GM23338 (cell line): ENCODE measurements at places on chromosomes 7 and 10.
A peak's percentile ranks its signal among the peaks of the same experiment; 100 is the strongest.

DNA sequence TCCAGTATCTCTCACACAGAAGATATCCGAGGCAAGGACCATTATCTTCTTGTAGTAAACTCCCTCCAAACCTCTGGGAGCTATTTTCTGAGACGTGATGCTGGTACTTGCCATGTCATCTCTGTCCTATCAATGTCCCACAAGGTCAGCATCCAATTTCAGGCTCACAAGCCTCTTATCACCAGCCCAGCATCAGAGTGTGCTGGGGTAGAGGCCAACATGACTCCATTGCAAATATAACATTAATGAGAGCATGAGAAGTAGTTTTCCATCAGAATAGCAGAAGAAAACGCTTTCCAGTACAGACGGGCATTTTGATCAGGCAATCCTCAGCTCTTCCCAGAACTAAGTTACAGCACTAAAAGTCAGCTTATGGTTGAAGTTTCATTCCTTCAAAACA, 5.6 kb downstream of the MORN4 start:
- DNase-seq: no peak

DNA sequence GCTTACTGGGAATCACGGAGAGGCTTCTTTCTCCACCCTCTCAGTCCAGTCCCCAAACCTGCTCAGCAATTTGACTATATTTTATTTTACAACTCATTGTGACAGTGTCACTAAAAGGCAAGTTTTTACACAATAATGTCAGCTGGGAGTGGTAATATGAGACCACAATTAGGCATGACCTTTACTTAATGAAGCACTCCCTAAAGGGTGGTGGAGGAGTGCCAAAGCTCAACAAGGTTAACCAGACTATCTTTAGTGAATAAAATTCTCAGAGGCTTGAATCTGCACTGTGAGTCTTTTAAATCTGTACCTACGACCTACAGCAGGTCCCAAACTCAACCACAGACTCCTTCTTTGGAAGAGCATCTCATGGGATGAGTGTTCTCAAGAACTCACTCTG, 215.6 kb downstream of the TAX1BP1 start:
- DNase-seq: no peak

GRCh38 chr10:16386855-16387254, 50.0 kb upstream of the PTER start:
- peak; percentile 66 for DNase-seq

- DNase-seq: peak; percentile 46
These were observed 263.1 kb downstream of the CREB5 start for GRCh38 chr7:28675429-28675828.

- DNase-seq: no peak
These were observed 109.4 kb downstream of the ADARB2 start for GRCh38 chr10:1627945-1628344.

DNA sequence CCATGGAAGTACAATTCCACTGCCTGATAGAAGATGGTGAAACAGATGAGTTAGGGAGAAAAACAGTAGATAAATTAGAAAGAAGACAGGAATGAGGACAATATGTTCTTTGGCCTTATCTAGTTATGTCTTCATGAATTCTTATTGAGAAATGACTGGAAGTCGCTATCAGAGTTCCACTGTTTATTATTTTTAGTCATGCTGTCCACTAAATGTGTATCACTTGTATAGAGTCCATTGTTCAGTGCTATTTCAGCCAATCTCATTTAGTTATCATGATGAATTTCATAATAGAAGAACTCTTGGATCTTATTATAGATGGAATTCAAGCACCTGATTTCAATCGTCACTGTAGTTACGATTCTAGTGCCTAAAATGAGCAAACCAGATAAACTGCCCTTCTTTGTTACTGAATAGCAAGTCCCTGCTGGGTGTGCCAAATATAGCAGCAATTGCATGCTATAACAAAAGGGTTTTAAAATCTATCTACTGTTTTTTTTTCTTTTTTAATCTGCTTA, 177.7 kb upstream of the COL1A2 start:
- no peak for DNase-seq

DNA sequence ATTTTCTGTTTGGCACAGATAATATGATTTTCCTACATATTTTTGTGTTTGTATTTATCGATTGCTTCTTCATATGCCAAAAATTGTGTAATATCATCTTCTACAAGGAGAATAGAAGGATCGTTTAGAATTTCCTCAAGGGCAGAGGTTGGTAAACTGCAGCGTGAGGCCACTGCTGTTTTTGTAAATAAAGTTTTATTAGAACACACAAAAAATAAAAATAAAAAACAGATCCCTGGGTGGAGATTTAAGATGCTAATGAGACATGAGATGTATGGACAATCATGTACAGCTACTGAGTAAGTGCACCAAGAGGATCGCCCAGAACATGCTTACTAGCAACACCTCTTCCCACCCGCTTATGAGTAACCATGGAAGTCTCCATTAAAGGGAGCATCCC, 9.6 kb downstream of the LYZL2 start:
- DNase-seq: no peak

DNA sequence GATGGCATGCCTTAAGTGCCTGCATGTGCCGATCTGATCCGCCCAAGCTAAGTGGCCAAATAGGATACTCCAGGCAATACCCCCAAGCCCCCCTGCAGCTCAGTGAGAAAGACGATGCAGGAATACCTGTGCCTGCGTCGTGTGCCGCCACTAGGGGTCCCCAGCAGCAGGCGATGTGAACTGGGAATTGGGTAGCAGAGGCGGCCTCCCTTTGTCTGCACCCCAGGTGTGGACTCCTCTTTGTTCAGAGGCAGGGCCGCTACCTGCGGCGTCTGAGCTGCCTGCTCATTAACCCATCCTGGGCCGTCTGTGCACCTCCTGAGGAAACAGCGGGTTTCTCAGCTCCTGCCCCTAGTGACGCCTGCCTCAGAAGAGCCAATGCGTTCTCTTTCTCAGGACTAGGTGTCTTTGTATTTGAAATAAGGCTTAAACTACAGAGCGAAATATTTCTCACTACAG, 4.8 kb upstream of the CHN2 start:
- DNase-seq: peak; percentile 98

- DNase-seq: no peak
These were observed 137.9 kb downstream of the KLF6 start for GRCh38 chr10:3647074-3647473.

GRCh38 chr10:130412317-130412716, 276.1 kb downstream of the GLRX3 start:
- no peak for DNase-seq

- no peak for DNase-seq
These were observed 313.6 kb downstream of the DOCK4 start for GRCh38 chr7:111892588-111892987.

DNA sequence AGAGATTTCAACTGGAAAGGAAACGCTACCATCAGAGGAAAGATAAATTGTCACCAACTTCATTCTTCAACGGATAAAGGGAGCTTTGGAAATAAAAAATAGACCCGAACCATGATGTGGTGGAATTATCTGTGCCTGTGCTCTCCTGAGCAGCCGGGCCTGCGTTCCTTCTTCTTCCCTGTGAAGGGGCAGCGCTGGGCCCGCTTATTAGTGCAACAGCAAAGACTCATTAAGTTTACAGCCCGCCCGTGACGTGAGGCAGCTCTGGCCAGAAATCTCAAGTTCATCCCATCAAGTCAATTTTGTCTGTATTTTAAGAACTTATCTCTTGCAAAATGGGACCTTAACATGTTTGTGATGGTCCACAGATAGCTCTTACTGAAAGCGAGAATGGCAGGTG, 193.7 kb downstream of the ADARB2 start:
- no peak for DNase-seq

GRCh38 chr7:92916770-92917224, 80.4 kb upstream of the CDK6 start:
- DNase-seq: peak; percentile 73

DNA sequence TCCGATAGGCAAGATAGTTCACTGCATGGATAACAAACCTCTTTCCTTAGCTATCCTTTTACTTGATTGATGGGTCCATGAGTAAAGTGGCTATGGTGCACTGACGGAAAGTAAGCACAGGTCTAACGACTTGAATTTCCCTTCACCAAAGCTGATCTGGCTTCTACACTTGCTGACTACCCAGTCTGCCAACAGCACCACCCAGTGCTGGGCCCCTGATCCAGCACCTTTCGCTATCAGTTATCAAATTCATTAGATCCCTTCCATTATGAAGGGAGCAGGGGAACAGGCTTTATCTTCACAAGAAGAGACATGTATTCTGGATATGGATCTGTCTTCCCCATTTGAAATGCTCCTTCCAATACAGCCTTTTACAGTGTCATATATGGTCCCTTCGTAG, 855.9 kb downstream of the GRID1 start:
- peak; percentile 9 for DNase-seq

DNA sequence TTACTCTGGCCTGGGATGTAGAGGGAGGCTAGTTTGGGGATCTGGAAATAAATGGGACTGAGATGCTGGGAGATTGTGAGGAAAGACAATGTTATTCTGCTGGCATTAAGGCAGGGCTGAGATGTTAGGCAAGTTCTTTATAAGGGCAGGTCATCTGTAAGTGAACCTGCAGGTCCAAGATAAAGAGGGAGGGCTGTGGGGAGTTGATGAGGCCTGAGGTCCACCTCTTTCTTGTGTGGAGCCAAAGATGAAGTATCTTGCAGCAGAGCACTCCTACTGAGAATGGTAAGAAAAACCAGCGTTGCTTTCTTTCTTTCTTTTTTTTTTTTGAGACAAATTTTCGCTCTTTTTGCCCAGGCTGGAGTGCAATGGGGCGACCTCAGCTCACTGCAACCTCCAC, 19.1 kb downstream of the CYCS start:
- DNase-seq: no peak

DNA sequence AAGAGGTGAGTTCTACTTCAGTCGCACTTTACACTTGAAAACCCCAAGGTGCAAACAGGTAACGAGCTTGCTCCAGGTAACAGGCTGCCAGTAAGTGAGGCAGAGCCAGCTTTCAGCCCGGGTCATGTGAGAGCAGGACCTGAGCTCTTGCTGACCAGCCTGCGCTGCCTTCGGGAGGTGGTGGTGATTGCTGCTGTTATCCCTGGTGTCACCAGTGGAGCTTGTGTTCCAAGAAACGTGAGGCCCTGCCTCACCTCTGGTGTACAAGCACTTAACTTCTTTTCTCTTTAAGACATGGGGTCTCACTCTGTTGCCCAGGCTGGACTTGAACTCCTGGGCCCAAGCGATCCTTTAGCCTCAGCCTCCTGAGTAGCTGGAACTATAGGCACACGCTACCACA, 265.0 kb downstream of the CELF2 start:
- DNase-seq: no peak
